ENCODE measurements at places on chromosomes 1 and 21.

DNA sequence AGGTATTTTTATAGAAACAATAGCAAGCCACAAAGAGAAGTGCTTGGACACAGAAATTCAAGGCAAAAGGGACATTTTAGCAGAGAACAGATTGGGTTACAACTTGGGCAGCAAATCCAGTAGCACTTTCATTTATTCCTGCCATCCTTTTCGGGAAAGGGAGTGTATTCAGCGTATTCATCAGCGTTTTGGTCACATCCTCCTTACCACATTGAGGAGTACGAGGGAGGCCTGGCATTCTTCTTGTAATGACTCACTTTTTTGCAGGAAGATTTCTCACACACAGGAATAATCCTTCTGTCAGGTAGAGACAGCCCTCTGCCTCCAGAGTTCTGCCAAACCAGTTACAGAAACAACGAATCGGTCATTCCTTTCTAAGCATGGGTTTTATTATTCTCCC lies 18.1 kb upstream of the FAM78B start:
- DNase-seq, result no peak

- no peak for DNase-seq
These were observed 52.5 kb downstream of the LHX4 start for GRCh38 chr1:180282401-180283044.

DNA sequence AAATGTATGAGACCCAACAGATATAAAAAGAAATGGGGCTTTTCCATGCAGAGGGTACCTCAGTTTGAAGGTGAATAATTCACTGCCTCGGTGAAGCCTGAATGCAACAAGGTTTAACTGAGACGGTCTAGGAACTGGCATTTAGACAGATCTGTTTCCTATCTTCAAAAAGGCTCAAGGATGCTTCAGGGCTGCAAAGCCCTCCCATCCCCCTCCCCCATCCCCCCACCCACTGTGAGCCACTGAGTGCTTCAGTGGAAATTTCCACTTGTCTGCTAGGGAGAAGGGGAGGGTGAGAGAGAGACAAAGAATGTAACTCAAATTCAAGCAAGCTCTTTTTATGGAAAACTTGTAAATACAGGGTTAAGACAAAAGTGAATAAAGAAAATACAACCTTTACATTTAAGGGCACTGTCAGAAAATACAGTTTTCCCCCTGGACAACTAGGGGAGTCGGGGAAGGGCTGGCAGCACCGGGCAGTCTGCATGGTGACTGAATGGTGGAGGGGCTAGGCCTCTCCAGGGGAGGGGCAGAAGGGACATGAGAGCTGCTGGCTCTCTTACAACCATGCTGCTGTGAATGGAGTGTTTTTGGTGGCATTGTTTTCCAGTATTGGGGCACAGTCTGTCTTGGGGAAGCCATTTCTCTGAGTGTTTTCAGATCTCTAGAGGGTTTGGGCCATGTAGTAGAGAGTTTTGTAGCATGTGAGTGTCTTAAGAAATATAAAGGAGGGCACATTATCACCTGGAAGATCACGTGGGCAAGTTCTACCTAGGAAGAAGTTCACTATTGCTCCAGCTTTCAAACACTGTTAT lies 56.7 kb downstream of the MRPS6 start:
- no peak for DNase-seq

DNA sequence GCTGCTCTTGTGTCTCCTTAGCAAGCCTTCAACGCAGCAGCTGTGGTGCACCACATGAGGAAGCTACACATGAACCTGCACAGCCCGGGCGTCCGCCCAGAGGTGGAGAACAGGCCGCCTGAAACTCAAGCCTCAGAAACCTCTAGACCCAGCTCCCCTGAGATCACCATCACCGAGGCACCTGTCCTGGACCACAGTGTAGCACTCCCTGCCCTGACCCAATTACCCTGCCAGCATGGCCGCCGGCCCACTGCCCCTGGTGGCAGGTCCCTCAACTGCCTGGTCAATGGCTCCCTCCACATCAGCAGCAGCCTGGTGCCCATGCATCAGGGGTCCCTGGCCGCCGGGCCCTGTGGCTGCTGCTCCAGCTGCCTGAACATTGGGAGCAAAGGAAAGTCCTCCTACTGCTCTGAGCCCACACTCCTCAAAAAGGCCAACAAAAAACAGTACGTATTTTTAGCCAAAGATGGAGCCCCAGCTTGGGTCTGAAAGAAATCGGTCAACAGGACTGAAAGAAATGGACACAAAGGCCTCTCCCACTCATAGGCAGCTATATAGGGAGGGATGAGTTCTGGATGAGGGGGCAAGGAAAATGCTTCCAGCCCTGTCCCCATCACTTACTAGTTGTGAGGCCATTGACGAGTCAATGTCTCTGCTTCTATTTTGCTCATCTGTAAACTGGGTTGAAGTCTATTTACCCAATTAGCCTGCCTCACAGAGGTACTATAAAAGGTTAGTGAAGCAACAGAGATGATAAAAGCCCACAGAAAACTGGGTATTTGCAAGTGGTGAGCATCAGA lies 28.5 kb downstream of the CAMK1G start:
- no peak for DNase-seq

DNA sequence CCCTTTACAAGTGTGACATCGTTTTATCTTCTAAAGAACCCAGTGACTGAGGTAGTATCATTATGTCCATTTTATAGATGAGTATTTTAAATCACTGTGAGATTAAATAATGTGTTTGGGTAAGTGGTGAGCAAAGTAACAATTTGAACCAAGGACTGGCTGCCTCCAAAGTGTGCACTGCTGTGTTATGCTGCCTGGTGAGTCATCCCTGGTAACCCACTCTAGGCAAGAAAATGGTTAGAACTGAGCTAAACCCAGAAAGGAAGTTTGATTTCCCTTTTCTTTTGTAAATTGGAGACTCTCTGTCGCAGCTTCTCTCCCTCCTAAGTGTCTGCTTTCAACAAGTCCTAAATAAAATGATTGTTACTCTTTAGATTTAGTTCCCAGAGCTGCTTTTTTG lies 342.8 kb upstream of the KAZN start:
- no peak for DNase-seq

GRCh38 chr1:19878637-19878985 lies 3.6 kb upstream of the OTUD3 start:
- DNase-seq, result no peak

GRCh38 chr1:84888753-84889152 lies 4.3 kb downstream of the LPAR3 start:
- DNase-seq, result no peak

DNA sequence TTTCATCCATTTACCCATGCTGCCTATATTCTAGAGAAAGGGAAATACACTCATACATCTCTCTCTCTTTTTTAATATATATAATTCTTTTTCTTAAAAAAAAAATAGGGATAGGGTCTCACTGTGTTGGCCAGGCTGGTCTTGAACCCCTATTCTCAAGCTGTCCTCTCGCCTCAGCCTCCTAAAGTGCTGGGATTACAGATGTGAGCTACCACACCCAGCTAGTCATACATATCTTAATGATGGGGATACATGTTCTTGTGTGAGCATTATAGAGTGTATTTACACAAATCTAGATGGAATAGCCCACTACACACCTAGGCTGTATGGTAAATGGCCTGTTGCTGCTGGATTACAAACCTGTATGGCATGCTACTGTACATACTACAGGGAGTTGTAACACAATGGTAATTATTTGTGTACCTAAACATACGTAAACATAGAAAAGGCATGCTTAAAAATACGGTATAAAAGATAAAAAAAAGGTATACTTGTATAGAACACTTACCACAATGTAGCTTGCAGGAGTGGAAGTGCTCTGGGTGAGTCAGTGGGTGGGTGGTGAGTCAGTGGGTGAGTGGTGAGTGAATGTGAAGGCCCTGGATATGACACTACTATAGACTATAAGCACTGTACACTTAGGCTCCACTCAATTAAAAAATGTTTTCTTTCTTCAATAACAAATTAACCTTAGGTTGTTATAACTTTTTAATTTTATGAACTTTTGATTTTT lies 72.9 kb downstream of the IVNS1ABP start:
- peak; percentile 20 for DNase-seq

- no peak for DNase-seq
These were observed 1.5 kb downstream of the MORC3 start for GRCh38 chr21:36321325-36322082.

GRCh38 chr1:97502360-97502759 lies 418.5 kb downstream of the DPYD start:
- no peak for DNase-seq

- no peak for DNase-seq
These were observed 77.5 kb upstream of the PLD5 start for GRCh38 chr1:242602001-242602400.

DNA sequence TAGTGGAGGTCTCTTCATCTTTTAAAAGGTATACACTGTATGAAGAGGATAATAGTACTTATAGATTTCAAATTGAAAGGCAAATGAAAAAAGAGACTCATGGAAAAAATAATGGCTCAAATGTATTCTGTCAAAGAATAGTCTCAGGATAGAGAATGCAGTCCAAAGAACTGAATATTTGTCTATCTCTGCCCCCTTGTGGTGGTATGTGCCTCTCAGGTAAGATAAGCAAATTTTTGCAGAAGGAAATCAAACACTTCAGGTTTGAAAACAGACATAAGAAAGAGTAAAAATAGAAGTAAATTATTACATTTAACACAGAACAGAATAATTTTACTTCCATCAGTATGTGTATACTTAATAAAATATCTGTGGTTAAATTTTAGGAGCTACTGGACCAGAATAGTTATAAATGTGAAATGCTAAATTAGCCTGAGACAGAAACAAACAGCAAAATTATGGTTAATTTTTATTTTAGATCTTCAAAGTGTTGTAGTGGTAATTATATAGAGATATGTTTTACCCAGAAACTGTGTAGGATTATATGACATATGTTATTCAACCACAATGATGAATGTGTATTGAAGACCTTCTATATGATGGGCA lies 164.4 kb upstream of the PALMD start:
- DNase-seq, result no peak

- no peak for DNase-seq
These were observed 180.6 kb upstream of the JUN start for GRCh38 chr1:58964428-58964827.

DNA sequence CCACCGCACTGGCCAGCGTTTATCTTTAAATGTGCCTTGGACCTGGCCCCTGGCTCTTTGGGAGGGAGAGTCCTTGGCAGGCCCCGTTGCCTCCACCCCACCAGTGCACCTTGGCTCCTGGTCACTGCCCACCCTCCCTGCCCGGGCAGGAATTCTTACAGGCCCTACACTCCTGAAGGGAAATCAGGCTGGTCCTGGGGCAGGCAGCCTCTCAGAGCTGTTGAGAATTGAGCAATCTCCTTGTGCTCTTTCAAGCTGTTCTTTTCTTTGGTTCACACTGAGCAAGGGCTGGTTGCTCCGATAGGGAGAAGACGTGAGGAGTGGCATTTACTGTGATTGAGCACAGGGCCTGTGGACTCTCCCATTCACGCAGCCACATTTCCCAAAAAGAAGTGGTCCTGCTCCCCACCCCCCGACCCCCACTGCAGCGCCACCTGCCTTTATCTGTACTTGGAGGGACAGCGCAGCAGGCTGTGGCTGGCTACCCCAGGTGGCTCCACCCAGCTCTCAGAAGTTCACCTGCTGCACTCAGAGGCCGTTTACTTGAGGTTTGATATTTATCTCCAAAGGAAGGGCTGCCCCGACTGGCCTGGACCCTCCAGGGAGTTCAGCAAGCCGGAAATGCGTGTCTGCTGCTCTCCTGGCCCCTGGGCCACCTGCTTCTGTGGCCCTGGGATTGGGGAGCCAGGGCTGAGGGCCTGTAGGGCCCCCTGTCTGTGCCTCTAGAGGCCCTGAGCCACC lies 47.8 kb downstream of the SKI start:
- DNase-seq, result no peak

GRCh38 chr1:63480057-63480456 lies 43.0 kb downstream of the ITGB3BP start:
- no peak for DNase-seq

DNA sequence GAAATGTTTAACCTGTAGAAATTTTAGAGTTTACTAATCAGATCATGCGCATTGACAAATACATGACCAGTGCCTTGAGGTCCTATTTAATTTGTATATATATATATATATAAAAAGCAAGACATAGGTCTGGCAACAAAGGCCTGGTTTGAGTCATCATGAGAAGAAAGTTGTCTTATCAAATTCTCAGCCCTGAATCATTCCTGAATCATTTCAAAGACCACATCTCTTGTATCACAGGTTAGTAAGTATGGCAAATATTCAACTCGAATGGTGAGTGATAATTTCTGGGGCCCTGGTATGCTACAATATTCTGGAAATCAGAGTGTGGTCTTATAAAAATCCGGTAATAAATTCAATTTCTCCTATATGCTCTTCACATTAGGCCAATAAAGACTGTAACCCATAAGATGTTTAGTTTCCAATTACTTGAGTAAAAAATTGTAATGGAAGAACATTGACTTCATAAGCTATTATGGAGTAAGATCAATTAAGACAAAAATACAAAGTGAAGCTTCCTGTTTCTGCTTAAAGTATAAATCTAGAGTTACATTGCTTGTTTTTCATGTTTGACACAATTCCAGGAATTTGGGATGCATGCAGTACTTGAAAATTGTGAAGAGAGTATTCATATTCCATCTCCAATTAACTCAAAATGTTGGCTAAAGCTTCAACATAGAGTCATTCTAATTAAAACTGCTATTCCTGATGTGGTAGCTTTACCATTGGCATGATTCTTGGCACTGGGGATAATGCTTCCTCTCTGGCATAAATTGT lies 309.4 kb downstream of the BRINP3 start:
- no peak for DNase-seq
